ENCODE measurements at places on chromosomes 13 and 19.
A peak's percentile ranks its signal among the peaks of the same experiment; 100 is the strongest.

DNA sequence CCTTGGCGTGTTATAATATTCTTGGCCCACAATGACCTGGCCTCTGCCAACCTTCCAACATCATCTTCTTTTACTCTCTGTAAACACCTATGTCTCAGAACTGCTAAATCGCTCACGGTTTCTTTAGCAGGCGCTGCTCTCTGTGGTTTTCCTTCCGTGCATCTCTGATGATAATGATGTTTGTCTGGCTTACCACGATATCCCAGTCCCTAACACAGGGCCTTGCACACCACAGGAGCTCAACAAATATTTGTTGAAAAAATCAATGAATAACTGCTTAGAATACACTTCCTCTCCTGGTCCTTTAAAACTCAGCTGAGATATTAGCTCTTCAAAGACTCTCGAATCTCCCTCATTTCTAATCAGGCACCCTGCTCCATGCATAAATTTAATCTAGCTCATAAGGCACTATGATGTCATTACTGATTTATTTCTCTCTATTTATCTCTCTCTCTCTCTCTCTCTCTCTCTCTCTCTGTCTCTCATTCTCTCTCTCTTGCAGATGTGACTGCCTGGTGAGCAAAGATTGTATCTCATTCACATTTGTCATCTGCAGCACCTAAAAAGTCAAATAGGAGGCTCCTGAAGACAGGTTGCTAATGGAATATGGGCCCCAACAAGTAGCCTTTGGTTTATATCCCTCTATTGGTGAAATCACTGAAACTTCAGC is 206.4 kb downstream of the NHLRC3 start:
- DNase-seq: no peak

DNA sequence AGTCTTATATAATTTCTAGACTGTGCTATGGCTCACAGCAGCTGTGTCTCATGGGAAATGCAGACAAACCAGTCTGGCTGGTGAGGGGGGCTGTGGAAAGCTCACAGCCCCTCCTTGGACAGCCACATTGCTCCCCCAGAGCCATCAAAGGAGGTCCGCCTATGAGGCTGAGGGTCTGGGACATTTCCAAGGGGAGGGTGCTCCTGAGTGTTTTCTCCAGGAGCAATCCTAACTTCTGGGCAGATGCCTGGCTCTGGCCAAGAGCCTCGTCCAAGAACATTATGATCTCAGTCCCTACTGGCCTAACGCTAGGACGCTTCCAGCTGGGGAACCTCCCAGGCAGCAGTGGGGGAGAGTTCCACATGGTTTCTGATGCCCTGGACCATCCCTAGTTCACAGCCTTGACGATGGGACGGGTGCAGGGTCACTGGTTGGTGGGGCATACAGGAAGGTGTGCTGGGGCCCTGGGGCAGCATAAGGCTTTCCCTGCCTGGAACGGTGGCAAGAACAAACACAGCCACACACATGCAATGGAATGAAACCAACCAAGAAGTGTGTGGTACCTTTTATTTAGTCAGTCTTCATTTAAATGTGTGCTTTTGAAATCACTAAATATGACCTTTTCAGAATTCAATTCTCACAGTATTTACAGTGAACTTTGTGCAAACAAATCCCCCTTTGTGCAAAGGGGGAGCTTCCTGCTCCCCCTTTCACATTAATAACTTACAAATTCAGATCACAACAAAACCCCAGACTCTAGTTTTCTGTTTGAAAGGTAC is 60.6 kb downstream of the CDADC1 start:
- no peak for DNase-seq

- DNase-seq: no peak
Measured at GRCh38 chr13:32501064-32501463, 37.5 kb downstream of the N4BP2L2 start.

DNA sequence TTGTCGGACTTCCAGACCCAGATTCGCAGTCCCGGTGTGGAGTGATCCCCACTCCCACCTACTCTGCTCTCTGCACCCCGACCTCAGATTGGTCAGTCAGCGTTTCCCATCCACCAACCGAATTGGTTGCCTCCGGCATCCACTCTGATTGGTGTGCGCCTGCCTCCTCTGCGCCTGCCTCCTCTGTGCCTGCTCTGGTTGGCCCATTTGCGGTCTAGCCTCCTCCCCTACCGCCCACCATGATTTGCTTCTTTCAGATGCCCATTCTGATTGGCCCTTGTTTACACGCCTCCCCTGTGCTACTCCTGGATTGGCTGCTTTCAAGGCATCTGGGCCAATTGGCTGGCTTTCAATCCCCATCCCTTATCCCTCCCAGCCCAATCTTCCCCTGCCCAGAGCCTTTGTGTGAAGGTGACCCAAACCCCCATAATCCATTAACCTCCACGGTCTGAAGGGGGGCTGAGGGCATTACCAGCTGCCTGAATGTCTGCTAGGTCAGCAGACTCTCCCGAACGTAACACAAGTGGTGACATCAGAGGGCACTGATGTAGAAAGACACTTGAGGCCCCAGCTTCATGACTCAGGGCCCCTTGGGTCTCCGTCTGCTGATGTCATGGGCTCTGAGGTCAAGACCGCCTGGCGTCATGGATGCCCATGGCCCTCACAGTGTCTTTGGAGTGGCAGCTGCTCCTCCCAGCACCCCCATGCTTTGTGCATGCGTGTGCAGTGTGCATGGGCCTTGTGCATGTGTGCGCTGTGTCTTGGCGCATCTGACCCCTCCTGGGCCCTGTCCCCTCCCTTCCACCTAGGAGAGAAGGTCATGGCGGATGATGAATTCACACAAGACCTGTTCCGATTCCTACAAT is 80.4 kb downstream of the MAP4K1 start:
- no peak for DNase-seq

DNA sequence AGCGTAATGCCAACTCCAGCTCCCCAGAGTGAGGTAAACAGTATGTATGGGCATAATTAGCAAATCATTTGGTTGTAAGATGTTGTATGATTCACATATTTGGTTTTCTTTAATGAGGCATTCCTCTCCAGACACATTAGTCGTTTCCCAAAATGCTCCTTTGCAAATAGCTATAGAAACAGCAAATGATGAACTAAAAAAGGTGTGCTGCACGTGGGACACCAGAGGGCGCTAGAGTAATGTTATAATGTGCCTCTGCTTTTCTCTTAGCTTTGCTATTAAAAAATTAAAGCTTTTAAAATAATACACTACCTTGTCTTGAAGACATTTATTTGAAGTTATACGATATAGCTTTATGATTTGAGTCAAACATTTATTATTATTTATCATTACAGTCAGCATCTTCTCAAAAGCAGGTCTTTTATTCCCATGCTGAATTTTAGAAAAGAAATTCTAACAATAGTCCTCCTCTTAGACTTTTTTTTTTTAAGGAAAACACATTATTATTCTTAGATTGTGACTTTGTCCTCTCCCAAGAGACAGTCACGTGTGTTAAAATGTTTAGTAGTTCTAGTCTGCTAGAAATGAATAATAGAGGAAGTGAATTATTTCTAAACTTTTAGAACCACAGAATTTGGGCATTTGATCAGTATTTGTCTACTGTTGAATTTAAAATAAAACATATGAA is 121.6 kb upstream of the FRY start:
- DNase-seq: peak; percentile 50

GRCh38 chr13:109693213-109693612 is 93.2 kb downstream of the IRS2 start:
- DNase-seq: no peak

DNA sequence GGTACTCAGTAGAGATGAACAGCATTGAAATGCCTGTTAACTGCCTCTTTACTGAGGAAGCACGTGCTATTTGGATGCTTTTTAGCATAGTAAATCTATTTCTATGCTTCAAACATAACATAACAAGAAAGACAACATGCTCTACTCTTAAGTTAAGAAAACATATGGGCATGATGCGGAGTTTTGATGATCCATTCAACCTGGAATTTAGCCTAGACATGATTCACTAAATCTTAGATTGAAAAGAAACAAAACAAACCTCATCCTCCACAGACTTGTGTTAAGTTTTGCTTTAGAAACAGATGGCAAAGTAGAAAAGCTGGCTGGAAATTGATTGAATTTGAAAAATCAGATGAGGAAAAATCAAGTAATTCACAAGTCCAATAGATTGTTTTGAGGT is 593.8 kb downstream of the OLFM4 start:
- no peak for DNase-seq

DNA sequence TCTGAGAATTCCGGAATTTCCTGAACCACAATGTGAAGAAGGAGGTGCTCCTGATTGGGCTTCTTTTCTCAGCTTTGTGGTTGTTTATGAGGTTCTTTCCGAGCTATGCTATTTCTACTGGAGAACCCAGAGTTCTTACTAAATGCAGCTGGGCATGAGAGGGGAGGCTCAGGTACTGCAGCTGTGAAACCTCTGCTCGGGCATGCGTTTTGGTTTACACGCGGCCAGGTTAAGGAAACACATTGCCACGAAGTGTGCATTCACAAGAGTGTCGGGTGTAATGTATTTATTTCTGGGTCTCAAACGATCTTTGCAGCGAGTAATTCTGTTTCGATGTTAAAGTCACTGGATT is 661 bp upstream of the MIR17HG start:
- peak; percentile 33 for DNase-seq

- no peak for DNase-seq
Measured at GRCh38 chr19:35123573-35123972, 8.0 kb downstream of the FXYD3 start.

DNA sequence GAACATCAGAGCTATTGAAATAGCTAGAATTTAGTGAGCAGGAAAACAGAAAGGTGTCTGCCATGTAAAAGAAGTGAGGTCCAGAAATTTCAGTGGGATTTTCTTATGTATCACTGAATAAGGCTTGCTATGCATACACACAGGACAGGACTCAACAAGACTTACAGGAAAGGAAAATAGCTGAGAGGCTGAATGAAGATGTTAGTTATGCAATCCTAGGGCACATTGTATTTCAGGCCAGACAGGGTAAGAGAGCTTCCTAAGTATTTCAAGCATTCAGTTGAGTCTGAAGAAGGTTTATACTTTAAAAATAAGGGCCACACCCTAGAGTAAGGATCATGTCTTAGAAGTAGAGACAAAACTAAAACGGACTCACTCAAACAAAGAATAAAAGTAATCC is 419.9 kb upstream of the PRR20A start:
- no peak for DNase-seq

DNA sequence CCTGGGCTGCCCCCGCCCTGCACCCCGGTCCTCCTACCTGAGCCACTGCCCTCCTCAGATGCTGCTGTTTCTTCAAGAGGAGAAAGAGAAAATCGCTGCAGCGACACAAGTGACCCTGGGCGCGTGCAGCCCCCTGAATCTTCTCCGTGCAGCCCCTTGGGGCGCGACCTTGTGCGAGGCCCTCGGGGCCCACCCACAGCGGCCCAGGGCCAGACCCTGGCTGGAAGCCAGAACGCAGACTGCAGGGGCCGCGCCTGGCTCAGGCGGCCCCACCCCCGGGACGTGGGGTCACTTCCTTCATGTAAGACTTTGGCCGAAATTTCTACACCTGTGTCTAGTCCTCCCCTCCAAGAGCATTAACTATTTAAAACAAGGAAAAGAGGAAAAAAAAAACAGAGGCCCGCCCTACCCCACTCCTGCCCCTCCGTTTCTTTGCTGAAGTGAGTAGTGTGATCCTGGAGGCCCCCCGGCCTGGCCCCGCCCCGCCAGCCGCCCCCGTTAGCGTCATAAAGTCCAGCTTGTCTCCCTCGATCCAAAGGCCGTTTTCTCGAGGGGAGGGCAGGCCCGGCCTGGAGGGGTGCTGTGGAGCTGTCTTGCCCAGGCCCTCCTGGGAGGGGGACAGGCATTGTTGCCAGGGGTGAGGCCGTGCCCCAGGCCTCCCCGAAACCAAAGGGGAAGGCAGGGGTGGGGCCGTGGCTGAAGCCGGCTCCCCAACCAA is 35.3 kb downstream of the BTBD2 start:
- no peak for DNase-seq

DNA sequence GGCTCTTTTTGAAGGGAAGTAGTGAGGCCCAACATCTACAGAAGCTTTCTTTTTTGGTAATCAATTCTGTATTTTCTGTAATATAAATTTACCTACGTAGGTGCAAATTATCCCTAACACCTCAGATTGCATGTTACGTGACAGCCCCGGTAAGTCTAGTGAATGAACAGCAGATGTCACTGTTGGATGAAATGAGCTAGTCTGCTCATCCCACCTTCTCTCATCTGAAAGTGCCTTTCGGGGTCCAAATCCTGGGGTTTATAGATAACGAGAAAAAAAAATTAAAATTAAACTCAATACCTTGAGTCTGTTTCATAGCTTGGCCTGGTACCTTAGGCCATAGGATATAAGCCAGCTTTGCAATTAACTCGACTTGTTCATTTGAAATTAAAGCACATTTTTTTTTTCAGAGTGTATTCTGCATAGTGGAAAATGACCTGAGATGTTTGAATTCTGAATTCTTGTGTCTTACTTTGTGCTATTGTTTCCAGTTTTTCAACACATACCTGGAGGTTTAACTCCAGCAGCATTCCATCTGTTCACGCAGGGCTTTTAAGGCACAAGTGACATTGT is 548.2 kb downstream of the GPC5 start:
- no peak for DNase-seq

DNA sequence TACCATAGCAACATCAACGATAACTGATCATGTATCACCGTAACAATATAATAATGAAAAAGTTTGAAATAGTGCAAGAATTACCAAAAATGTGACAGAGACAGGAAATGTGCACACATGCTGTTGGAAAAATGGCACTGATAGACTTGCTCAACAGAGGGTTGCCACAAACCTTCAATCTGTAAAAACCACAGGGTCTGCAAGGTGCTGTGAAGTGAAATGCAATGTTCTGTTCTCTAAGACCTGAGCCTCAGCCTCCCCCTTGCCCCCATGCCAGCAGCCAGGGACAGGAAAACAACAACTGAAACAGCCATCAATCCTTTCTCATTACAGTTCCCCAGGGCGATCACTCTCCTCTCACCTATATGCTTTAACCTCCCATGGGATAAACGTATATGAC is 88.4 kb downstream of the USP12 start:
- DNase-seq: no peak

- no peak for DNase-seq
Measured at GRCh38 chr13:37397535-37397934, 201.0 kb downstream of the POSTN start.

GRCh38 chr19:58261600-58261967 is 17.2 kb upstream of the ZNF8 start:
- no peak for DNase-seq

GRCh38 chr13:85194482-85194881 is 604.7 kb downstream of the SLITRK6 start:
- DNase-seq: no peak

DNA sequence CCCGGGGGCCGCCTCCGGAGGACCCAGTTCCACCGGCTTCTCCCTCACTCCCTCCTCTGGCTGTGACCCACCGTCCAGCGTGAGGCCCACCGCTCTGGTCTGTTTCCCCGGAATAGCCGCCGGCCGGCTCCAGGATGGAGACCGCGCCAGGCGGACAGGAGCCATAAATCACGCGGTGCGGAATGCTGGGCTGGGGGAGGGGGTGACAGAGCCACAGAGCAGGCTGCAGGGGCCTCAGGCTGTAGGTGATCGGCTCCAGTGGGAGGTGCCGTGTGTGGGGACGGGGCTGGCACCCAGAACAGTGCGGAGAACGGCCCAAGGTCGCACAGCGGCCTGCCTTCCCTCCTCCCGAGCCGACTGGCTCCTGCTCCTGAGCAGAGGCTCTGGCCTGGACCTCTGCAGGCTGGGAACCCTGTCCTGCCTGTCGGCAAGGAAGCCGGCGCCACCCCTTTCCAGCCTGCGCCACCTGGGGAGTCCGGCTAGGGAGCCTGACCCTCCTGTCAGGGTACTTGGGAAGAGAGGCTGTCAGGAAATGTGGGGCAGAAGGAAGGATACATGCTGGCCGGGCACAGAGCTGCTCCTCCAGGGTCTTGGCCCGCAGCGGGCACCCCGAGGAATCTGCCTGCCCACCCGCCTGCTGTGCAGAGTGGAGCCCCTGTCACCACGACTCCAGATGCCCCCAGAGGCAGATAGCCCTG is 8.3 kb downstream of the PIAS4 start:
- DNase-seq: no peak

- no peak for DNase-seq
Measured at GRCh38 chr13:84400706-84401105, 518.4 kb upstream of the SLITRK1 start.

Measured in activated gamma-delta T cell treated with Interleukin-2 at 50 U/mL for 16 hours (primary cell).